ENCODE measurements at places on chromosomes 7 and 10.

DNA sequence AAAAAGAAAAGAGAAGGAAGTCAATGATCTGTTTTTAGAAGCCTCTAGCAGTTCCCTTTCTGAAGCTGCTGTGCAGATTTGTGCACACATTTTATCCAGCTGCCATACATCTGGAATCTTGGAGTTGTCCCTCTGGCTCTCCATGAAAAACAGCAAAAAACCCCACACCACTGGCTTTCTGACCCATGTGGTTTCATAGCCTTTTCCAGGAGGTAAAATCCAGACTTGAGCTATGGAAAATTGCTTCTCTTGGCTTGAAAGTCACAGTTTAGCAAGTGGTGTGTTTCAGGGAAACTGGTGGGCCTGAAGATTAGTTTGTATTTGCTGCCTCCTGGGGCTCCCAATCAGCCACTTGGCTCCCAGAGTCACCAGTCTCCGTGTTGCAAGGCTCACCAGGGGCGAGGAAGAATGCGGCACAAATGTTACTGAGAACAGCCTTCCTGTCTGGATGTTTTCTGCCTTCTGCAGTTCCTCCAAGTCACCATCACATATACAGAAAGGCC, 50.1 kb upstream of the ADRB1 start:
- no peak for DNase-seq

GRCh38 chr10:124741922-124742412, 2.2 kb downstream of the FAM53B start:
- no peak for DNase-seq

DNA sequence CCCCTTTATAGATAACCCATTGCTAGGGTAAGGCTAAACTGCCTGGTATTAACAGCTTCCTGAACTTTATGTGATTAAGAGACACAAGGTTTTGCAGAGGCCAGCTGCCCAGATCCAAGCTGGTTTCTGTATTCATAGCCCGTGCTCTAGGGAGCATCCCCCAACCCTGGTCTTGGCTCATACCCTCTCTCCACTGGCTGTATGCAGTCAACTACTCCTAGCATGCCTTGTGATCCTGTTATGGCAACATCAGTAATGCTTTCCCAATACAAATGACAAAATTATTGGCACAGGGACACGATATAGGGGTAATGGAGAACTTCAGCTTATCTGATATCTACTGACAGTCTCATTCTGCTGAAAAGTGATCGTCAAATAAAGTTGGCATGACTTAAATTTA, 202.8 kb upstream of the MKLN1 start:
- no peak for DNase-seq

GRCh38 chr7:98322331-98323270, 41.1 kb downstream of the BRI3 start:
- no peak for DNase-seq

DNA sequence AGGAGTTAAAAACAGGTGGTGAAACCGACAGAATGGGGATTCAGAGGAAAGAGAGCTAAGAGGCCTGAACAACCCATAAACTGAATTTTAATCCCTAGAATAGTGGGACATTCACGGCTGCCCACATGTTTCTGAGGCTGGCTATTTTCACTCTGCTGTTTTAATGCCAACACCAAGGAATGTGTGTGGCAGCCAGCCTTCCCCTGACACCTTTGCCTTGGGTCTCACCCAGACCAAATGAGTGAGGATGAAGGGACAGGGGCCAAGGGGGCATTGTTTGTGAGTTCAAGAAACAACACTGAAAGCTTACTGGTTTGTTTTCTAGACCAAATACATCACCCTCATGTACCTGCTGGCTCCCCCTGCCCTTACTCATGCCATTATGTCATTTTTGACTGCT, 164.3 kb downstream of the JAZF1 start:
- DNase-seq, result no peak

DNA sequence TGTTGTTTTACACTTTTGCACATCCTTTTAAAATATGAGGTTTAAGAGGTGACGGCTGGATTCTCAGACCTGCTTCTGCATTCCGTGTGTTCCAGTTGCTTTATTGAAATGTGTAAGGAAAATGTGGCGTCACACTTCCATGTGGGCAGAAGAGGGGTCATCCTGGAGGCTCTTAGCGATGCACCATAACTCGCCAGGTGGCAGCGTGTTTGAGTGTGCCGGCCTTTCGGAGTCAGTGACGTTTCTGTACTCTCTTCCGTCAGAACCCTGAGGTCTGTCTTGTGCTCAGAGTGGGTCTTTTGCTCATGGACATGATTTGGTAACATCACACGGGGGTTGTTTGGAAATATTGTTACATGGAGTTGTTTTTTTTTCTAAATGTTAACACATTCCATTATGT, 9.1 kb downstream of the PPP2R2D start:
- DNase-seq, result no peak

DNA sequence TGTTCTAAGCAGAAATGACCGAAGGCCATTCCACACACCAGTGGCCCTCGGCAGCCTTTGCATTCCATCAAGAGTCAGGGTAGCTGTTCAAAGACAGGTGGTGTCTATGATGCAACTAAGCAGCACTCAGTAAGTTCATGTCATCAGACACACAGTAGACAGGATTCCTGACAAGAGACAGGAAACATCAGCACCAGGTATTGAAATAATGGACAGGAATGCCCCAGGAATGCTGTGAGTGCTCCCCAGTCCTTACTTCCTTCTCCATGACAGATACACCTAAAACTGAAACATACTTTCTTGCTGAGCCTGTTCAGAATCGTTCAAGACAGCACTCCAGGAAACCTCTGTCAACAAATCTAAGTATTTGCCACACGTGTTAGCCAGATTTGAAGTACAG, 204.4 kb downstream of the TPST1 start:
- DNase-seq, result no peak

- DNase-seq, result no peak
Observed at GRCh38 chr10:113712755-113713639, 33.3 kb downstream of the CASP7 start.

GRCh38 chr10:53534428-53534827, 761.8 kb upstream of the MBL2 start:
- DNase-seq, result no peak

DNA sequence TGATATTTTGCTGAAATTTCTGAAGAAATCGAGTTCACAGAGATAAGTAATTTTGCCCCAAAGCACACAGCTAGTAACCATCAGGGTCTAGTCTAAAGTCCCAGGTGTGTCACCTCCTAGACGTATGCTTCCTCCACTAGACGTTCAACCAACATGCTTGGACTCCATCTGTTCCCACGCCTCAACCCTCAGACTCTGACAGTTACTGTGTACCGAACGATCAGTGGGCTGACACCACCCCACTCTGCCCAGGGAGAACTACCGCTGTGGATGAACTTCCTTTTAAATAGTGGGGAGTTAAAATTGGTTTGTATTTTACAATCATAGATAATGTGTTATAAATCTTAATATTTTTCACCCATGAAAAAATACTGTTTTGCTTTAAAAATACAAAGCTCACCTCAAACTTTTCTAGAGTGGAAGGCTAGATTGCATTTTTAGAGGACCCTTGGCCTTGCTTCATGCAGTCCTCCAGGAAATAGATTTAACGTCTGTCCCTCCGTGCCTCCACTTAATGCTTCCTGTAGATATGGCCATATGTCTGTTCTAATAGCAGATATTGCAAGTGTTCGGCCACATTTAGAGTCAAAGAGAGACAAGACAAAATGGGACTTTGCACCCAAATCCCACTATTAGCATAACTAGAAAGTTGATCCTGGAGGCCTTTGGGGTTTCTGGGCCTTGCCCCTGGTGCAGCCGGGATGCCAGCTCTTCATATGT, 91.4 kb upstream of the ZPBP start:
- no peak for DNase-seq

GRCh38 chr7:138324941-138325340, 135.1 kb upstream of the TRIM24 start:
- DNase-seq, result peak; percentile 25

Measured in LNCaP clone FGC (cell line).